Stimulated activated CD8-positive, alpha-beta memory T cell treated with anti-CD3 and anti-CD28 coated beads, Interleukin-4, amount 100 ng/mL, for 1 hour (primary cell): ENCODE measurements at places on chromosomes 7 and 10.

GRCh38 chr10:114631090-114631665, 26.9 kb downstream of the ABLIM1 start:
- no peak for DNase-seq

- DNase-seq: no peak
Observed at GRCh38 chr10:110350812-110351211, 46.1 kb upstream of the SMNDC1 start.

GRCh38 chr10:21297603-21298383, 227.7 kb downstream of the SKIDA1 start:
- no peak for DNase-seq

DNA sequence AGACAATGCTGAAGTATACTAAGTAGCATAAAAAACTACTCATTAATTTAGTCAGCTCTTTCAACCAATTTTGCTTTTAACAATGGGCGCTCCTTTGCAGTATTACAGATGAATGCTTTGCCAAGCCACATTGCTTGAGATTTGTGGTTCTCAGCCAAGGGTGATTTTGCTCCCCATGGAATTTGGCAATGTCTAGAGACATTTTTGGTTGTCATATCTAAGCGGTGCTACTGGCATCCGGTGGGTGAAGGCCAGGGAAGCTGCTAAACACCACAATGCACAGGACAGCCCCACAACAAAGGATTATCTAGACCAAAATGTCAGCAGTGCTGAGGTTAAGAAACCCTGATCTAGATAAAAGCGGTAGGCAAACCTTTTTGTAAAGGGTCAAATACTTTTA, 112.0 kb downstream of the UBE2H start:
- DNase-seq: no peak

DNA sequence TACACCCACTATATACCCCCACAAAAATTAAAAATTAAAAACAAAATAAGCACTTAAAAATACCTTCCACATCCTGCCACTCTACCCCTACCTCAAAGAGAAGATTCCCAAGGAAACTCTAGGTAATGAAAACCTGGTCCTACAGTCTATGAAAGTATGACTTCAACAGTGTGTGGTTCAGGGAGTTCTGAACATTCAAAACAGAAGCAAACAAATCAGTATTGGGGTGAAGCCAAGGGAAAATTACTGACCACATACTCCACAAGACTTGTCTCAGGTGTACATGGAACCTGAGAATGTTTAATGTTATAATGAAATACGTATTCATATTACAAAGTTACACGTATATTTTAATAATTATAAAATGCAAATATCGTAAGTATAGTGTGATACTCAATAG, 20.3 kb upstream of the LIPM start:
- no peak for DNase-seq

GRCh38 chr7:34487391-34488115, 170.5 kb upstream of the NPSR1 start:
- DNase-seq: no peak

DNA sequence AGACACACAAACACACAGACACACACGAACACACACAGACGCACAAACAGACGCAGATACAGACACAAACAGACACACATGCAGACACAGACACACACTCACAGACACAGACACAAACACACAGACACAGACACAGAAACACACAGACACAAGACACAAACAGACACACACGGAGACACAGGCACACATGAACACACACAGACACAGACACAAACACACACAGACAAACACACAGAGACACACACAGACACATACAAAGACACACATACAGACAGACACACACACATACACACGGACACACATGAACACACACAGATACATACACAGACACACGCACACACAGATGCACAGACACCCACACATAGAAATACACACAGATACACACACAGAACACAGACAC, 434.9 kb downstream of the DNAJB6 start:
- DNase-seq: no peak

GRCh38 chr7:113188396-113188795, 70.0 kb upstream of the SMIM30 start:
- DNase-seq: no peak

DNA sequence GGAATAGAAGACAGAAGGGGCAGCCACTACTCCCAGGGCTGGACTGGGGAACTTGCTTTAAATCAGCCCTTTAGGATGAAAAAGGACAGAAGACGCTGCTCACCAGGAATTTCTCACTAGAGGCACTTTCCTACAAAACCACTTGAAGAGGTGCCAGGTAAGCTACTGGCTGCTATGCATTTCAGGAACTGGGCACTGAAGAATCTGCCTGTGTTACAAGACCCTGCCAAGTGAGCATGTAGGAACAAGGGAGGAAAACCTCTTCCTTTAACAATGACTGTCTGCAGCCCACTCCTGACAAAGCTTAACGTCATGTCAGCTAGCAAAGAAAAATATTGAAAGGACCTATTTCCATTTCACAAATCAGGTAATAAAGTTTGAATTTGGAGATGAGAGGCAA, 5.8 kb upstream of the AGMO start:
- no peak for DNase-seq

DNA sequence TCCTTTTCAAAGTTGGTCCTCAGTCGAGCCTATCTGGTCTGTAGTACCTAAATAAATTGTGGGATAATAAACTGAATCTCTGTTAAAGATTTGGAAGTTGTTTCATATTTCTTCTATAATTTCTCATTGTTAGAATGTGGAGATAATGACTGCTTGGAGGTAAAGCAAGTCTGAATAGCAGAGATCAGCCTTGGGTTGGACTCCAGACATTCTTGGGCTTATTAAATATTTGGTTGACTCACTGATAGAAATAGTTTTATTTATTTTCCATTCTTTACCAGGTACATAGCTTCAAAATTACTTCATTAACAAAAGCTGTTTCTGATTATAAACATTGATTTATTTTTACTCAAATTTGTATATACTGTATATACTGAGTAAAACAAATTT, 34.3 kb downstream of the TPST1 start:
- DNase-seq: no peak

DNA sequence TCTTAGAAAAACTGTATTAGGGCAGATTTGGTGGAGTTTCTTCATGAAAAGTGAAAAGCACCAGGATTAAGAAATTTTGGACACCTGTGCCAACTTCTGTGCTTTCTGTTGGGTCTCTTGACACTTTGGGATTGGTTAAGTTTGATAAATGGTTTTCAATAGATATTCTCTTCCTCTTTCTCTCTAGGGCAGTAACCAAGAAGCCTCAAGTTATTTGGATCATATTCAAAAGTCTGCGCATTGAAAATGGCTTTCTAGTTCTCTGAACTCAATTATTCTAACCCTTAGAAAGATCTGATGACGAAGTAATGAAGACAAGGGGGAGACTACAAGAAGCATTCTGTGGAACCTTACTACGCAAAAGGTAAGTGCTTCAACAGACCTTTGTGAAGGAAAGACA, 144.0 kb upstream of the CCDC6 start:
- no peak for DNase-seq

- no peak for DNase-seq
Observed at GRCh38 chr7:87627634-87627994, 584 bp upstream of the RUNDC3B start.

DNA sequence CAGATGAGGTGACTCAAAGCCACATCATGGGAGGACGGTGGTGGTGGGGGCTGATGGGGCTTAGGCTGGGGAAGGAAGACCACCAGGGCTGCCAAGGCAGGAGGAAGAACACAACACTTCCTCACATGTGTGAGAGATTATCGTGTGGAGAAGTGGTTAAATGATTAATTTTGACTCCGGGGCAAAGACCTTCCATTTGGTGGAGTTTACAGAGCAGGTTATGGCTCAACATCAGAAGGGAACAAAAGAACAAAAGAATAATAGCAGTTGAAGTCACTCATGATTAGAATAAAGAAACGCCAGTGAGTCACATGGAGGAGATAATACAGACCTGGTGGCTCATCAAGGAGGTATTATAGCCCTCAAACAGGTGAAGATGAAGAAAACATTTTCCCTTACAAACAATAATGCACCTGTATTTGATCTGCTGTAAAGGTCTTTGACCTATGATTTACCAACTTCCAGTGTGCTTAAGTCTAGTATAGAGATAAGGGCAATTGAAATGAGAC, 170.1 kb downstream of the PKD1L1 start:
- no peak for DNase-seq

DNA sequence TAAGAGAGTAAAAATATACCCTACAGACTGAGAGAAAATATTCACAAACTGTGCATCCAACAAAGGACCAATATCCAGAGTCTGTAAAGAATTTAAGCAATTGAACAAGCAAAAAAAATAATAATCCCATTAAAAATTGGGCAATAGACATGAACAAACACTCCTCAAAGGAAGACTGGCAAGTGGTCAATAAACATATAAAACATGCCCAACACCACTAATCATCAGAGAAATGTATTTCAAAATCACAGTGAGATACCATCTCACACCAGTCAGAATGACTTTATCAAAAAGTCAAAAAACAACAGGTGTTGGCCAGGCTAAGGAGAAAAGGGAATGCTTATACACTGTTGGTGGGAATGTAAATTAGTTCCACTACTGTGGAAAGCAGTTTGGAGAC, 21.9 kb upstream of the ZNF804B start:
- no peak for DNase-seq

GRCh38 chr10:28293236-28294168, 9.4 kb downstream of the MPP7 start:
- DNase-seq: no peak

GRCh38 chr7:64907641-64908326, 4.7 kb downstream of the ZNF273 start:
- no peak for DNase-seq

- DNase-seq: no peak
Observed at GRCh38 chr7:19572566-19572965, 136.3 kb downstream of the POLR1F start.

DNA sequence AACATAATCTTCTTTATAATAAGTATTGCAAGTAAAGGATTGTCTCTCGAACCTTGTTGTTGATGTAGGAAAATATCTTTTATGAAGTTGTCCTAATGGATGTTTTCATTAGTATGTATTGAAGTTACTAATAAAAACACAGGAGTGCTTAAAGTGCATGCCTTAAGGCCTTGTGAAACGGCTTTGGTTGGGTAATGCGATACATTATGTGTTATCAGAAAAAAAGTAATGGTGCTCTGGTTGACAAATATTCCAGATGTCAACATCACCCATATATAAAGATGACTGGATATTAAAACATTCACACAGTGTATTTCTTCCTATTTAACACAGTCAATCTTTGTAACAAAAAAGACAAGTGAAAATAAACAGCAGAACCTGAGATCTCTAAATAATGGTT, 310.7 kb downstream of the PRKG1 start:
- no peak for DNase-seq

DNA sequence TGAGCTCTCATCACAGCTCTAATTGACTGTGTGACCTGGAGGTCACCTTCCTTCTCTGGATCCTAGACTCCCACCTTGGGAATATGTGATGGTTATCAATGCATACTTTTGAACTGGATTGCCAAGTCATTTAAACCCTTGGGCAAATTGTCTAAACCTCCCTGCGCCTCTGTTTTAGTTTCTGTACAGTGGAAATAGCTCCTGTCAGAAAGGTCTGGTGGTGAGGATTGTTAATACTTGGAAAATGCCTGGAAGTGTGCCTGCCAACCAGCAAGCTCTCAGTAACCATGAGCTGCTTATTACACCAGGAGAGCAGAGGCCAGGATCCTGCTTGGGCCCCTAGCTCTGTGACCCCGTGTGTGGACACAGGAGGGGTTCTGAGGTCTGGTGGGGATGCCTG, 108.7 kb upstream of the PPIF start:
- no peak for DNase-seq

GRCh38 chr7:36300696-36301350, 88.8 kb upstream of the ANLN start:
- DNase-seq: no peak

DNA sequence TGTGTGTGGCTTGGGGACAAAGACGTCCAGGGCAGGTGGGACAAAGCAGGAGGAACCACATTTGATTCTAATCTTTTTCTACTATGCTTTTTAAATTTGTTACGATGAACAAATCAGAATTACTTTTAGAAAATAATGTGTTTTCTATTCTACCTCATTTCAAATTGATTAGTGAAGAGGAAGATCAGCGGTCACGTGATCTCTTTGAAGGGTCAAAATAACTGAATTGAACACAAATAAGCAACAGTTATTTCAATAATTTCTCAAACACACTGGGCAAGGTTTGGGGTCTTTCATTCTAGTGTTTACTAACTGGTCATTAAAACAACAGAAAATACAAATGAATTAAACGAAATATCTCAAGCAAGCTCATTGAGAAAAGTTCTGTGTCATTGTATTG, 773.0 kb upstream of the IGFBP3 start:
- no peak for DNase-seq
